Vagina (tissue), 2 donors: ENCODE measurements at places on chromosomes 6 and 20.

DNA sequence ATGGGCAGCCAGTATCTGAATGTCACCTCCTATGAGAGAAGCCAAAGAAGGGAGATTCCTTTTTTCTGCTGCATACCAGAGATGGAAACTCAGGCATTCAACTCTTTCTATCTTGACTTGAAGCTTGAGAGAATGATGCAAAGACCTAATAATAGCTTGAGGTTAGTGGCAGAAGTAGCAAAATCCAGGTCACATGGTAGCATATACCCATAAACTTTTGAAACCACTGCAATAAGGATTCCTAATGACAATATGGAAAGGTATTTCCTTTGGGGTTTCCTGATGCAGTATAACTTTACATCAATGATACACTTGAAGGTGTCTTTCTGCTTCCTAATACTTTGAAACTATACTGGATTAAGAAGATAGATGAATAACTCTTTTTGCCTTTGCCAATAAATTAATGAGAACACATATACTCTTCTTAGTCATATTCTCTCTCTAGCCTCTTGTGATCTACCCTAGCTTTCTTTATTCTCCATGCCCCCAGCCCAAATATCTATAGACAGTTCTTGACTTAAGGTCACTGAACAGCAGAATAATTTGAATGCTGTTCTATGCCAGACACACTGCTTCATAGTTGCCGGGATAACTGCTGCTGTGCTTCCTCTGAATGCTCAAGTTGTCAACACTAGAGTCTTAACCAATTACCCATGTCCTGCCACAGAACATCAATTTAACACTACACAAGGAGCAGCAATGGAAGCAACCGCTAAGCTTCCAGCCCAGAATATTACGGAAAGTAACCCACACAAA lies 155.5 kb upstream of the SIM1 start:
- DNase-seq: no peak

GRCh38 chr6:47168180-47168579 lies 126.0 kb upstream of the ADGRF1 start:
- no peak for DNase-seq

DNA sequence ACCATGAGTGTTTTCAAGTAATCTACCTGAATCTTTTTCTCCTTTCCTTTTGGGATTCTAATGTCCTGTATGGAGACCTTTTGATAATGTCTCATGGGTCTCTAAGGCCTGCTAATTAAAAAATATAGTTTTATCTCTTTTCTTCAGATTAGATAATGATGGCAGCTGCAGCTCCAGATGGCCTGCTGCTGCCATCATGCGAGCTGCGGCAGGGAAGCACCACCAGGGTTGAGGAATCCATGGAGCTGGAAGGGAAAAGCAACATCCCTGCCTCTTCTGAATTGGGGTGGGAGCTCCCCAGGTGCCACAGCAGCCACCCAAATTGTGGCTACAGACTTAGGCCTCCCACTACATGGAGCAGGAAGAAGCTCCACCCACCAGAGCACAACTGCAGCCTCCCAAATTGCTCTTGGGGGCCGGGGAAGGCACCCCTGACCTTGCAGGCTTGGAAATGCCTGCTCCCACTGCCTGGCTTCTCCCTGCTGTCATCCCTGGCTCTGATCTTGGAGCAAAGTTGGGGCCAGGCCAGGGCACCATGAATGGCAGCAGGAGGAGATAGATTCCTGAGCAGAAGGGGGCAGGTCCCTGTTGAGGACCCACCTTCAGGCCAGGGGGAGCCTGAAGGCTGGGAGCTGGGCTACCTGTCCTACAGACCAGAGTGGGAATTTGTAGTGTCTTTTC lies 189.6 kb upstream of the MAN1A1 start:
- no peak for DNase-seq

DNA sequence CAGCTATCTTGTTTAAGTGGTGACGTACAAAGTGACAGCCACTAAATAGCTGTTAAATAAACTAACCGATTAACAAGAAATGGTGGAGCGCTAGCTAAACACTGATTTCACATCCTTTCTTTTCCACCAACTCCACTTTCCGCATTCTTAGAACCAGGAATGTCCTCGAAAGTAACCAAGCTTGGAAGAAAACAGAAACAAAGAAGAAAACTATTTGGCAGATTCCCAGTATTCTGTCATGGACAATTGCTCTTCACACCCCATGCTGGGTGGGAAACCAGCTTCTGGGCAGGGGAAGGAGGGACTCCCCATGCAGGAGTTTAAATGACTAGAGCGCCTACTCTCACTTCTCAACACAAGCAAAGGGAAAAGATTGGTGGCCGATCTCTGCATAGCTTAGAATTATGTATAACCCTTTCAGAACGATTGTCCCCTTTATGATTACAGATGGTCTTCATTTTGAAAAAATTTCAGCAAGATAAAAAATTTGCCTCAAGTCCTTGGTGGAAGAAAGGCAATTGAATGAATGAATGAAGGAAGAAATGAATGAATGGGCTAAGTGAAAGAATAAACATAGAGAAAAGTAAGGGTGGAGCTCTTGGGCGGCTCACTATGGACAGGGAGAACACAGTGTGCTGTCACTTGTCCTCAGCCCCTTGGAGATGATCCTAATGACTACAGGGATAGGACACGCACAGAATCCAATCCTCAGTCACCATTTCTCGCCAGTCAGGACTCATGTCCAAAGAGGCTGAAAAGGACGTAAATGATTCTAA lies 148.7 kb upstream of the NEDD9 start:
- no peak for DNase-seq

GRCh38 chr6:4853782-4854511 lies 77.7 kb downstream of the CDYL start:
- DNase-seq: no peak
